ENCODE measurements at places on chromosomes 12 and 14. TPM values are rescaled to one million over a fixed set of nuclear protein-coding genes. Genes with fewer than 3 reads are reported as not detected.

GRCh38 chr12:62866451-62867082 lies 68.4 kb downstream of the PPM1H start:
- no peaks in the 10 kb centered on the region for H3K36me3 ChIP-seq
- peak overlapping the region; percentile 72 for H3K27ac ChIP-seq
- no peak for DNase-seq
- peaks cover 54% of the 10 kb centered on the region for H3K4me1 ChIP-seq
- H3K27me3 ChIP-seq, result no peaks in the 10 kb centered on the region

- H3K27me3 ChIP-seq, result no peaks in the 10 kb centered on the region
- no peak overlapping the region for H3K4me3 ChIP-seq
- peaks cover 14% of the 10 kb centered on the region for H3K36me3 ChIP-seq
These were observed 5.6 kb downstream of the ARF6 start for GRCh38 chr14:49898485-49898884.

Gene KLHL33
- total RNA-seq, result 0.33 TPM

GRCh38 chr12:32285021-32285420 lies 114.3 kb upstream of the FGD4 start:
- DNase-seq, result no peak
- H3K4me1 ChIP-seq, result no peaks in the 10 kb centered on the region
- no peak overlapping the region for H3K27ac ChIP-seq
- no peaks in the 10 kb centered on the region for H3K36me3 ChIP-seq
- H3K4me3 ChIP-seq, result no peak overlapping the region

- H3K4me3 ChIP-seq, result no peak overlapping the region
- DNase-seq, result no peak
- H3K36me3 ChIP-seq, result no peaks in the 10 kb centered on the region
- H3K27ac ChIP-seq, result no peak overlapping the region
These were observed 157.1 kb upstream of the IFNG-AS1 start for GRCh38 chr12:67832155-67832554.

DNA sequence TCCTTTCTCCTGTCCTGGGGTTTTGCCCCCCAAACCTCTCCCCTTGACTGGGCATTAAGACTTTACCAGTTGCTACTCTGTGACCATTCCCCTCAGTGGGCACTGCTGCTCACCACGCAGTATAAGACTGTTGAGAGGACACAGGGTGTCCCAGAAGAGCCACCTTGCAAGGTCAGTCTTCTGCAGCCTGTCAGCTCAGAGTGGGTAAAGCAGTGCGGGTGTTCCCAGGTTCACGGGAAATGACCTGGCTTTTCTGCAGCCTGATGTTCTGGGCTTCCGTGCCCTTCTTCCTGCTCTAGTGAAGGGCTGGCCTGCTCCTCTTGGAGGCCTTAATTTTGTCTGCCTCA lies 34.2 kb downstream of the KCNA1 start:
- peaks cover 53% of the 10 kb centered on the region for H3K27me3 ChIP-seq
- no peak for DNase-seq
- no peak overlapping the region for H3K27ac ChIP-seq
- H3K36me3 ChIP-seq, result no peaks in the 10 kb centered on the region

- no peaks in the 10 kb centered on the region for H3K36me3 ChIP-seq
- no peak for DNase-seq
- H3K4me3 ChIP-seq, result no peak overlapping the region
- H3K4me1 ChIP-seq, result peaks cover 94% of the 10 kb centered on the region
- H3K27me3 ChIP-seq, result no peaks in the 10 kb centered on the region
These were observed 68.5 kb downstream of the TSPAN9 start for GRCh38 chr12:3145546-3146310.
